ENCODE measurements at places on chromosomes 2 and 18.

DNA sequence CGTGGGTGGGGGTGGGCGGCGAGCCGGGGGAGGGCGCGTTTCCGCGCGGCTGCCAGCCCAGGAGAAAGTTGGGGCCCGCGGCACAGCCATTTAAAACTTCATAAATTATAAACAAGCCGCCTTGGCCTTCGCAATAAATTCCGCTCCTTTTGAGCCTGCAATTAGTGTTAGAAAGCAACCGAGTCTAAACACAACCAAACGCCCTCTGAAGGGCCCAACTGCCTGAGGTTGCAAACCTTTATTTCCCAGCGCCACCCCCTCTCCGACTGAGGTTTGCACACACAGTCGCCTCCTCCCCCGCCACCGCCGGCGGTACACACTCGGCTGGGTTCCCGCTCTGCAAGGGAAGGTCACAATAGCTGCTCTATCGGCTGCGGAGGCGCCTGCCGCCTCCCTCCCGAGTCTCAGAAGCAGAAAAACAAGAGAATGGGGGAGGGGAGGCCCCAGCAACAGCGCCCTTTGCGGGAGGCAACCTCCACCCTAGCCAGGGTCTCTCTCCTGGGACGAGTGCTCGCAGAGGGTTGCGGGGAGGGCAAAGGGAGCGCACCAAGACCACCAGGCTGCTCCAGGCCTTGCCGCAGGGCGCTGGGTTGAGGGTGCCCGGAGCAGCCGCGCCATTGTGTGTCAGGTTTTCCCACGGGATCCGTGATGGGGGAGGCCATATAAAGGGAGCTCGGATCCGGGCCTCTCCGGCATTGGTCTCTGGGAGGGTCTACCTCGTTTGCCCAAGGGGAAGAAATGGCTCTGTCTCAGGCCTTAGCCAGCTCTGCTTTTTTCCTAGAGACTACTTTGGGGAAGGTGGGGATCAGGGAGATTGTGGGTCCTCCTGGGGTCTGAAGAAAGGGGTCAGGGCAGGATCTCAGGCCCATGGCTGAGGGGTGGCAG lies 13.4 kb upstream of the HOXD1 start:
- DNase-seq, result no peak

- DNase-seq, result no peak
Observed at GRCh38 chr2:121093692-121094091, 191.3 kb downstream of the TFCP2L1 start.

GRCh38 chr2:127173057-127173456 lies 47.0 kb downstream of the CYP27C1 start:
- DNase-seq, result no peak

- peak; percentile 83 for DNase-seq
Observed at GRCh38 chr18:9101730-9102507, 580 bp upstream of the NDUFV2 start.

DNA sequence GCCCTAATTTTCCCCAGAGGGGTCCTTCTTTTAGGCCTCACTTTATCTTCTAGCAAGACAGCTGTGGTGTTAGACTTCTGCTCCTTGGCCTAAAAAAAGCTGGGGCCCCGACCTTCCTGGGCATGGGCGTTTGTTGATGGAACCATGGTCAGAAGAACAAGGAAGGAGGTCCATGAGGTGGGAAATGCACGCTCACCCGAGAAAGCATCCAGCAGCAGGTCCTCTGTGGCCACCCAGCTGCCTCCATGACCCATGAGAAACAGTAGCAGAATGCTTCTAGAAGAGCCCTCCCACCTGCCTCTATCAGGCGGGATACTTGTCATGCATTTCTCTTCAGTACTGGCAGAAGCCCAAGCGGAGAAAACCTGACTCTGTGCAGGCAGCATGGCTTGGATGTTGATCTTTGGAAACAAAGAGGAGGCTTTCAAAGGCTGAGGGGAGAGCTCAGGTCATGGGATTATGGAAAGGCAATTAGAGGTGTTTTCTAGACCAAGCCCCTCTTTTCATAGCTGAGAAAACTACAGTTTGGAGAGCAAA lies 249.1 kb downstream of the FAM210A start:
- no peak for DNase-seq

DNA sequence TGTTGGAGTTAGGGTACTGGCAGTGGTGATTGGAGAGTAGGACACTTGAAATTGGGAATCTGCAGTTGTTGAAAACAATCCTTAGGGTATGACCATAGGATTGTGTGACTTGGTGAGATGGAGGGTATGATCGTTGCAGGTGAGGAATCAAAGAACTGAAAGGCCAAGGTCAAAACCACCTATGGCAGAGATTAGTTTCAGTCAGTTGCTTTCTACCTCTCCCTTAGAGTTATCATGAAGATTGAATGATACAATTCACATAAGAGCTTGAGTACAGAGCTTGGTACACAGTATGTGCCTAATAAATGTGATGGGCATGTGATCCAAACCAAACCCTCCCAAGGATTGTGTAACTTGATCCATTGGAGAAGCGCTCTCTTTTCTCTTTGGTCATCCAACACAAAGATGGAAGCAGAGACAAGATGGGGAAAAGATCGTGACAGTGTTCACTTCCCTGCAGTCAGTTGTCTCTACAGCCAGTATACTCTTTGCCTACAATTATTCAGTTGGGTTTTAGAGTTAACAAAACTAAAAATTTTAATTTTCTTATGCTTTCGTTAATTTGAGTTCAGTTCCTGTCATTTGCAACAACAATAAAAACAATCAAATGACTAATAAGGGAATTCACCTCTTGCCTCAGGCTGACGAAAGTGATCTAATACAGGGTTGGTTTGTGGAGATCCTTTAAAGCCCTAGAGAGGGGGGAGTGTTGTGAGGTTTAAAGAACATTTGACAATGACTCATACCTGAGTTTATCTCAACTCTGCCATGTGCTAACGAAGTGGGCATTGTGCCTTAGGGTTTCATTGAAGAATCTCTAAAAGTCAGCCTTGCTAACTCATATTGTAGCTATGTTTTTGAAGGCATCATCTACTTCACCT lies 14.8 kb upstream of the SMAD2 start:
- DNase-seq, result no peak

DNA sequence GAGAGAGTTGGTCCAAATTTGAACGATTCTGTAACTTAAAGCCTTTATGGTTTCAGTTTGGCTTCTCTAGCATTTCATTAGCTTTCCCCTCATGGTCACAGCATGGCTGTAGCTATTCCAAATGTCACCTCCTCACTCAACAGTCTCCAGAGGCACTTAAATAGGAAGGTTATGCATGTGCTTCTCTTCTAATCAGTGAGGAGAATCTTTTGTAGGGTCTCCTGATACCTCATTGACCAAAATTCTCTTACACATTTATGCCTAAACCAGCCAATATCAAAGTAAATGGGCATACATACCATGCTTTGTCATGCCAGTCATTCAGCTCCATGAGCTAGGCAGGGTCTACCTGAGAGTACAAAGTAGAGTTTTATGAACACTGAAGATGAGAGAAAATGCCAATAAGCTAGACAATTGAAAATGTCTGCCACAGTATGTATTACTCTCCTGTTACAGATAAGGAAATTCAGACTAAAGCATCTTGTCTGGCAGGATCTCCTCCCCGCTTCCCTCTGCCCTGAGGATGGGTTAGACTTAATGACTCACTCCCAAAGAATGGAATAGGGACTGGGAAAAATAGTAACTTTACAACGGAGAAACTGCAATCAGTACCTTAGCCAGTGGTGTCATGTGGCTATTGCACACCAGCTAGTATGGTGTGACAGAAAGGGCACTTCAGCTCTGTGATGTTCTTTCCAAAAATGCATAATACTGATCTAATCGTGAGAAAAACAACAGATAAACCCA lies 15.4 kb downstream of the DSG2 start:
- no peak for DNase-seq

- DNase-seq, result no peak
Observed at GRCh38 chr2:43906448-43907109, 67.8 kb downstream of the ABCG8 start.

DNA sequence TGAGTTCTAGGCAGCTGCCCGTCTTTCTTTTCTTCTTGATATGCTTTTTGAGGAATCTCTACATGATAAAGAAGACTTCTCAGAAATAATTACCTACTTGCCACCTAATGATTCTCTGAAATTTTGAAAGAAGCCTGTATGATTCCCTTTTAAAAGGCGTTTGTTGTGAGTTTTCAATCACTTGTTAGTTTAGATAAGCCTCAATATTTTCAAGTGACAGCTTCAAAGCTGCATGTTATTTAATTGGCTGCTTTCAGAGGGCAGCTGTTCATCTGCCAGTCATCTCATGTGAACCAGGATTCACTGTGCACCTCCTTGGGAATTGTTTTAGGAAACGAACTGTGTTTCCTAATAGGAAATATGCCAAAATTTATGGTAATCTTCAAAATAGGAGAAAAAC lies 938.1 kb downstream of the CPS1 start:
- no peak for DNase-seq

DNA sequence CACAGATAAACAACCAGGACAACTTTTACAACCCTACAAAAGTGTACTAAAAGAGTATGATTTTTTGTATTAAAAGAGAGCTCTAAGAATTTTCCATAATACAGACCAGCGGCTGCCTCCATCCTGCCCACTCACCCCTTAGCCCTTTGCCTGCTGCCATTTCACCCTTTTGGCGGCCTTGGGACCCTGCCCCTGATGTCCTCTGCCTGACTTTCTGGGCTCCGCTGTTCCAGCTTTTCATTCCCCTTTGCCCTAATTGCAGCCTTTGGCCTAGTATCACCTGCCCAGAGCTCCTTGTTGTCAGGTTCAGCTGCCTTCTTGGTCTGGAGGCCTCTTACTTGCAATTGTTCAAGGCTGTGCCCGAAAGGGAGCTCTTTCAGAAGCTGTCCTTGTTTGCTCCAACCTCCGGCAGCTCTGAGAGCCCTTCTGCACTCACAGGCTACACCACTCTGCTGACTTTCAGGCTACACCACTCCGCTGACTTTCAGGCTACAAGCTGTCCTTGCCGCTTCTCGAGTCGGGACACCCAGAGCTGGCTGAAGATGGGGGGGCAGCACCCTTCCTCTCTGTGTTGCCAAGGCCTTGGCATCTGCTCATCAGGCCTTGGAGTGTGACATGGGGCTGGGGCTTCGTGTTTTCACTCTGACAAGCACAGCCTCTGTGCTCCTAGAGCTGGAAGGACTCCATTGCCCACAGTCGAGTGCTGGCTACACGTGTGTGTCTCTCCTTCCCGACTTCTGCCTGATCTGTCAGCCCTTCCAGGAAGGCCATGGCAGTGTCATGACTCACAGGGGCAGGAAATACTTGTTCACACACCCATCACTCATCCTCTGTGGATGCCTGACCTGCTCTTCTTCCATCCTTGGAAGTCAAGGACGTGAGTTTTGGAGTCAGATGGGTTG lies 43.1 kb upstream of the HDAC4 start:
- DNase-seq, result no peak

GRCh38 chr2:10327896-10328669 lies 25.4 kb downstream of the HPCAL1 start:
- no peak for DNase-seq

DNA sequence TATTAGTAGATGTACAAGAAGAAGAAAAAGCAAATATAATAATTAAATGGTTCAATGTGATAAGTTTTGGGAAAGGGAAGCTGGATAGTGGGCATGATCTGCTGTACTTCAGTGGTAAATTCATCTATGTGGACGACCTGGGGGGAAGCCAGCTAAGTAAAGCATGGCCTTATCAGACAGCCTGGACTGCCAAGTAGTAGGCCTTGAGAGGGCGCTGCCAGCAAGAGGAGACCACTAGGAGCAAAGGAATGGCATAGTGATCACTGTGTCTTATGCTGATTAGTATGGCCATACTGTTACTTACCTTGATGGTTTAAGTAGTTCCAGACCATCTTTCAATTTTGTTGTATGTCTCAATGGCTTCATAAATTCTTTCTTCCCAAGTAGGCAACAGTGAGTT lies 287.6 kb downstream of the SETBP1 start:
- DNase-seq, result no peak

- DNase-seq, result no peak
Observed at GRCh38 chr2:18106841-18107240, 228.4 kb downstream of the KCNS3 start.

GRCh38 chr2:150517951-150518680 lies 30.6 kb upstream of the RND3 start:
- no peak for DNase-seq

Measured in CD4-positive, alpha-beta T cell treated with Interferon alpha-2 for 1 hour (primary cell).